ENCODE measurements at places on chromosomes 12 and 14. TPM values are rescaled to one million over a fixed set of nuclear protein-coding genes. Genes with fewer than 3 reads are reported as not detected.

- DNase-seq, result no peak
Observed at GRCh38 chr14:73162251-73162650, 25.9 kb downstream of the PSEN1 start.

DNA sequence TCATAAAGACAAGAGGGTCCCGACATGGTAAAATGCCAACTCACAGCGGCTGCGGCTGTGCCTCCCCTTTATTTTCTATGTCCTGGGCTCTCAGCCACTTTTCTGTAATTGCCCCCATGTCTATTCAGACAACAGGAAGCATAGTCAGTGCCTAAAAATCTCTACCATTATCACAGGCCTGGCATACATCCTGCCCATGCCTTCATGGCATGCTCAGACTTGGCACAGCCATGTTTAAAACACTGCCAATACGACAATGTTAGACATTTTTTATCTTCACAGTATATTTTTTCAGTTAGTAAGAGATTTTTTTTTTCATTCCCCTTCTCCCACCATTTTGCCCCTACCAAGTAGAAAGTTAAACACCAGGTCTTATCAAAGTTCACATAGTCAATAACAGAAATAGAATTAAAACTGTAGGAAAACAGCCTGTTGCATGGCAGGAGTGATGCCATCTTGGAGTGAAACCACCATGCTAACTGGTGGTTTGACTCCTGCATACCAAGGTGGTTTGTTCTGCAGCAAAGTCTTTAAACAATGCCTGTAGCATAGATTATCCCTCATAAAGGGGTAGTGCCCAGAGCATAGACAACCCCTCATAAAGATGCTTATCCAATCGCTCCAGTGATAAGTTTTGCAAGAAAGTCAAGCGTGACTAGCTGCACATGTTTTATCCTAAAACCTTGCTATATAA, 18.9 kb upstream of the CERS5 start:
- DNase-seq, result peak; percentile 7

GRCh38 chr12:110686294-110686903, 2.5 kb downstream of the HVCN1 start:
- DNase-seq, result no peak

GRCh38 chr14:72796935-72797334, 97.0 kb downstream of the DPF3 start:
- no peak for DNase-seq

DNA sequence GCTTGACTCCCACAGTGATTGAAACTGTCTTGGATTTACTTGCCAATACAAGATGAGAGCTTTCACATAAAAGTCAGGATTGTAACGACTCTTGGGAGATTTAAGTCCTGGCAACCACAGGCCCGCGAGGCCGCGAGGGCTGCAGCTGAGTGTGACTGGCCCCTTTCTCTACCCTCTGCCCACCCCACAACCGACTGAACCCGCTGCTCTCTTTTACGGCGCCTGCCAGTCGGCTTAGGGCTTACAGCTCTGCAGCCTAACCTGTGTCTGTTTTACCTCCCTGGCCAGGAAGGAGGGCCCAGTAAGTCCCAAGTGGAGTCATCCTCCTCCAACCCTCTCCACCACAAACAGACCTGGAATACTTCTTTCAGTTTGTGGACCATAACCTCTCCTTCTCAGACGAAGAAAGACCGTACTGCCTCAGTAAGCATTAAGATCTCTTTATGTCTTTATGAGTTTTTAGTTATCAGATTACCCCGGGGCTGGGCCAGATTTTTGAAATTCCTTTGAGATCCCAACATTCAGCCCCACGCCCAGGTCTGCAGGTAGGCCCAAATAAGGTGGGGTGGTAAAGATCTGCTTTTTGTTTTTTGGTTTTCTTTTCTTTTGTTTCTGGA, 12.6 kb upstream of the TIGAR start:
- DNase-seq, result no peak

DNA sequence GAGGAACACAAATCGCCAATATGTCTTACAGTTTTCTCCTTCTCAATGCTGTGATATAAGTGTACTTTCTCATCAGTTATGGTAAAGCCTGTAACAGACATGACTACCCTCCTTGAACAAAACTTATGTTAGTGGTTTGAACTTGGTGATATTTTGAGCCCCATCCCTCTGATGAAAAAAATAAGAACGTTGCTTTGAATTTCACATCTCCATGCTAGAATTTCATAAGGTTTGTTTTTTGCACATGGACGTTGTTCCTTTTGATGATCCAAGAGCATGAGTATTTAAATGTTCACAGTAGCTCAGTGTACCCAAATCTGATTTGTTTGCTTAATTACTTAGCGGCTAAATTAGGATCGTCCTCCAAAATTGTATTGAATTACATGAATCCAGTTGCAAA, at the start of gene SLC15A5:
SLC15A5 (minus strand) TSS at position 101 of the 400 bp plus-strand sequence; CDS start at position 101, 0 bp downstream.
- DNase-seq, result no peak

DNA sequence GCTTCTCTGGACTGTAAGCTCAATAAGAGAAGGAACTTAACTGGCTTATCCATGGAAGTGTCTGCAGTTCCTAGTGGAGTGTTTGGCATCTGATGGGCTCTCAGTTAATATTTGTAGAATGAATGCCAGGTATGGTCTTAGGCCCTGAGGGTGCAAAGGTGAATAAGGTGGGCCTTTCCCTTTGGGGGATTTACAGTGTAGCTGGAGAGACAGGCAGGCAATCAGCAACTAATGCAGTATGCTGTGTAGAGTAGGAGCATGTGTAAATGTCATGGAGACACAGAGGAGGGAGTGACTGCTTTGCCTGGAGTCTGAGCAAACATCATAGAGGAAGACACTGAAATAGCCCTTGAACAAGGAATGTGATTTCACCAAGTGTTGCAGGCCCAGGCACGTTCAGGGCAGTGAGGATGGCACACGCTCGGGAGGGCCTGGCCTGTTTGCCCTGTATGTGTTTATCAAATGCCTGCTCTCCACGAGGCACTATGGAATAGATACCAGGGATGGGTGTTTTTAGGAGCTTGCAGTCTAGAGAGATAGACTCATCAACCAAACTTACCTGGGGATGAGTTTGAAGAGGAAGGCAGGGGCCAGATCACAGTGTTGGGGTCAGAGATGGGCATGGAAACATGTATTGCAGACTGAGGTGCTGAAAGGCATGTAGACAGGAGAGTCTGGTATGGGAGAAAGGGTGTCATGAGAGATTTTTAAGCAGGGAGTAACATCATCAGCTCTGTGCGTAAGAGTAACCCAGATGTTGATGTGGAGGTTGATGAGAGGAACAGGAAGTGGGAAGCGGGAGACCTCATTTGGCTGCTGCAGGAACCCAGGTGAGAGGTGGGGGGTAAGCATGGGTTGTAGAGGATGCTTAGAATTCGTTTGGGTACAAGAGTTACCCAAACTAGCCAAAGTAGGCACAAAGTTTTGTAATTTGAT, 54.1 kb downstream of the PLXNC1 start:
- DNase-seq, result no peak

- no peak for DNase-seq
Observed at GRCh38 chr14:68372368-68372767, 420.5 kb downstream of the ZFP36L1 start.

- DNase-seq, result no peak
Observed at GRCh38 chr12:108565146-108565545, 2.8 kb downstream of the ISCU start.

- DNase-seq, result no peak
Observed at GRCh38 chr12:110613071-110613770, 708 bp upstream of the TCTN1 start.

DNA sequence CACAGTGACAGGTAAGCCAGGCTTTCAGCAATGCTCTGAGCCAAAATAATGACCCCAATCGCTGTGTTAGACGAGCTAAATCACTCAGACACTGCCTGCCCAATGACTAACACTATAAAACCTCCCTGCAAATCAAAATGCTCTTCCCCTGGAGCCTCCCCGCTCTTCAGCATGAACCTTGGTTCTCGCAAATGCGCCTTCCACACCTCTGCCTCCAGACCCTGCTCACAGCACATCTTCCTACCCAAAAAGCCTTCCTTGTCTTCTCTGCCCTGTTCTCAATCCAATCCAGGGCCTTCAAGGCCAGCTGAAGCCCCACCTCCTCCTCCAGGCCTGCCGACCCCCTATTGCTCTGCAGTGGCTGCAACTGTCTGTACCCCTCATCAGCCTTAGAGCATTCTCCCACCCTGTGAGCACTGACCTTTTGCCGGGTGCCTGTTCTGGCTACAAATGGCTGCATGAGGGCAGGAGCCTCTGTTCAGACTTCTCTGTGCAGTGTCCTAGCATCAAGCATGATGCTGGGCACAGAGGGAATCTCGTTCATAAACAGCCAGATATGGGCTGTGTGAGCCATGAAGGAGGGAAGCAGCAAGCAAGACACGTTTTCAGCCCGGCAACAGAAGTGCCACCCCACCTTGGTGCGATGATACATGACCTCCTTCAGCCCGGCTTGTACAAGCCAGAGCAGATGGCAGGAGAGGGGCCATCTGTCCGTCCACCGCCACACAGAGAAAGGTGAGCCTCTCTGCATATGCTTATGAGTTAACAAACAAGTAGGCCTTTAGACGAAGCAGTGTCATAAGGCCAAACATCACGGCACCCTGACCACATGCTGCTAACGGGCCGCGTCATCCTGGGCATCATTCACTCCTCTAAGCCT, 64.5 kb upstream of the DDX11 start:
- DNase-seq, result no peak

DNA sequence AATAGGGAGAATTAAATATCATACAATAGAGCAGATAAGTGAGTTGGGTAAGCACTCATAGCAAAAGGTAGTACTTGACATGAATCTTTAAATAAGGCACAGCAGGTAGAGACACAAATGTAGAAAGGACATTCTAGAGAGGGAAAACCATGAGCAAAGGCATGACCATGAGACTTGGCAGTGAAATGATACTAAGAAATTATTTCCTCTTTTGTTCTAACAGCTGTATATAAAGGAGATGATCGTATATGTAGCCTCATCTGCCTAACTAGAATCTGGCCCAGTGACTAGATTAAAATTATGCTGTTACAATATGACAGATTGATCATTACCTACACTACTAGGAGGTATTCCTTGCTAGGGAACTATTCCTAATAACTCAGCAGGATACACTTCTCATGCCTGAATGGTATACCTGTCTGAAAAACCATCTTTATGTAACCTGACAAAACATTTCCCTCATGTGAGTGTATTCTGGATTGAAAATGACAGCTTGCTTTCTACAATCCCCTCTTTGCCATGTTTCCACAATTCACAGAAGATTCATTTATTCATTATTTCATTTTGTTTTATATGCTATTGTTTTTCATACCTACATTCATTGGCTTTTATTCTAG, 725.7 kb downstream of the C12orf50 start:
- no peak for DNase-seq

GRCh38 chr12:91070936-91071335, 13.1 kb upstream of the KERA start:
- no peak for DNase-seq

DNA sequence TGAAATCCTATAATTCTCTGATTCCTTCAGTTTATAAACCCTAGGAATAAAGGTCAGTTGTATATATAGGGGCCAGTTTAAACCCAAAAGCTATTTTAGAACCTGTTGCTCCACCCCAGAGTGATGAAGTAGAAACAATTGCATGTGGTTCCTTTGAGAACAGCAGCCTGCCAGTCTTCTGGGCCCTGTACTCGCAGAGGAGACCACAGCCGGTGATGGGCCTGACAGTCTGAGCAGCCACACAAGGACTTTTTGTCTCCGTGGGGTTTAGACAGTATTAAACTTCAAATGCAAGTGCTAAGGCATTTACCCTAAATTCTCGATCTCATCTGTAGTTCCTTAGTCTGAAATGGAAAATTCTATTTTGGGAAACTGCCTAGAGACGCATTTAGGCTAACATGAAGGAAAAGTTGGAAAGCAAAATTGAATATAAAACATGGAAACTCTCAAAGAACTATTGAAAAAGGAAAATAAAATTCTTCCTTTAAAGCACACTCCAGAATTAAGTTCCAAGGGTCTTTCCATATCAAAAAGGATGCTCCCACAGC, 80.6 kb downstream of the PRICKLE1 start:
- DNase-seq, result no peak

DNA sequence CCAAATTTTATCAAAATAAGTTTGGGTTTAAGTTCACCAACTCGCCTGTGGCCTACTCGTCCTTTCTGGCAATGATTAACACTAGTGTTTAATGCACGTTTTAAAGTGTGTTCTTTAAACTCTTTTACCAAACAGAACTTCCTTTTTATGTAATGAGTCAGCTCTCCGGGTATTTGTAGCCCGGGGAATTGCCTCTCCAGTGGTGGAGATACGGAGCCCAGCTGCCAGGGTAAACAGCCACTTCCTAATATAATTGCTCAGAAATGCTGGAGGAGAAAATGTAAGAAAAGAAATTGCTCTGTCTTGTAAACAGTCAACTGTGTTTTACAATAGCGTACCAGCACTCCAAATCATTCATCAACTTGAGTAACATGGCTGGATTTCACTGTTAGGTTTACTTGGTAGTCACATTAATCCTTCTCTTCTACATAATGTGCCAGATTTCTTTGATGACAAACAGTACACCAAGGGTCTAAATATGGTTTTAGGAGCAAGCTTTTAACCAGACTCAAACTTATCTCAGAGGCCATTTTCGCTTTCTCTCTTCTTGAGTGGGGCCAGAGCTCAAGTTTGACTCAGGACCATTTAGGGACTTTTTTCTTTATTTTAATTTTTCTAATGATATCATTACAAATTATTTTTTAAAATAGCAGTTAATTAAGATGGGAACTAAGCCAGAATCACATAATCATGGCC, 101.2 kb upstream of the SLC38A2 start:
- DNase-seq, result no peak

DNA sequence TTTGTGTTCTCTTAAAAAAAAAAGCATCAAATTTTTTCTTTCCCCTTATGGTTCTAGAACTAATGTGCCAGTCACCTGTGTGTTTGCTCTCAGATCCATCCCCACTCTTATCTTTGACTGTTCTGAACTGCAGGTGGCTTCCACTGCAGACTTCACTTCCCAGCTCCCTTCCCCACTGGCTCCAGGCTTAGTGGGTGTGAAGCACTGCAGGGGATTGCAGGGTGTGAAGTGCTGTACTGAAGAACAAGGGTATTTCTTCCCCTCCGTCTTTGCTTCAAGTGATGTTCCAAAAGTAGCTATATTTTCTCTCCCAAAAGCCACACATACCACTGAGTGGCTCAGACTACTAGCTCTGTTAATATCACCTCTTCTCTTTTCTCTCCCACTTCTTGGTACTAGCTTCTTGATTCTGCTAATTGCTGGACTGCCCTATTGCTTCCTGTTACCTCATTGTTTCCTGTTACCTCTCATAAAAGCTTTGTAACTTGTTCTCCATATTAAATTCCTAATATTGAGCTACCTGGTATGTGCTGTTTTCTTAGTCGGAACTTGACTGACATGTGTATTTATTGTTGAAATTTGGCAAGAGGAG, 115.4 kb upstream of the PRICKLE1 start:
- no peak for DNase-seq

DNA sequence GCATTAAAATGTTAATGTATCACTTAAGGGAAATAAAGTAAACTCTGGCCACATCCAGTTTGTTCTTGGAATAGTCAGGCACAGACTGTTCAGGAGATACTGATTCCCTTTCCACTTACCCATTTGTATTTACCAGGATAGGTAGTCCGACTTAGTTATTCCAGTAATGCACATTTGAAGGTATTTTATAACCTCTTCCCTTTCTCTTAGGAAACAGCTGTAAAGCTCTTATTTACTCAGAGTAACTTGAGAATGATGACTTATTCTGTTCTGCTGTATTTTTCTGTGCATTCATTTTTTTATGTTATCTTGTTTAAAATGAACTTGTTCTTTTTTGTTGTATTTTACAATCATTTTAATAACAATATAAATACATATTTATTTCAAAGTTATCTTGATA, 78.0 kb downstream of the METTL25 start:
- DNase-seq, result no peak

NGB gene
- 4.1 TPM for total RNA-seq

MNAT1 gene
- total RNA-seq, result 91.9 TPM

ASCL4 gene
- not detected for total RNA-seq

SLC5A8 gene
- total RNA-seq, result 1.4 TPM

BCAT1 gene
- 45.2 TPM for total RNA-seq
